AG09319 (cell line): ENCODE measurements at places on chromosomes 16 and 17.

- DNase-seq = no peak
Observed at GRCh38 chr17:55437159-55437605, 15.5 kb upstream of the MMD start.

DNA sequence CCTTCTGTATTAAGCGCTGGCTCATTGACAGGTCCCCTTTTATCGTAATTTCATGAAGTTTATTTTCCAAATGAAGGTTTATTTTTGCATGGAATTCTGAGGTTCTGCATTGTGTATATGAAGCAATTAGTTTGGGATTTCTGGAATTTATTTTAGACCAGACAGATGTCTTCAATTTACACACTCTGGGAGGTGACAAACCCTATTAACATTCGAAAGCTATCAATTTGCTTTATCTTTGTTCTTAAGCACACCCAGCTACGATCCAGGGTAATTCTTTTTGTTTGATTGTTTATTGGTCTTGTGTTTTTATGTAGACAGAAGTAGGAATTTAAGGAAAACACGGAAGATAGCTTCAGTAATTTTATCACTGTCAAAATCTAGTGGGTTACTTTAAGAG, 264.6 kb downstream of the HS3ST3A1 start:
- no peak for DNase-seq

DNA sequence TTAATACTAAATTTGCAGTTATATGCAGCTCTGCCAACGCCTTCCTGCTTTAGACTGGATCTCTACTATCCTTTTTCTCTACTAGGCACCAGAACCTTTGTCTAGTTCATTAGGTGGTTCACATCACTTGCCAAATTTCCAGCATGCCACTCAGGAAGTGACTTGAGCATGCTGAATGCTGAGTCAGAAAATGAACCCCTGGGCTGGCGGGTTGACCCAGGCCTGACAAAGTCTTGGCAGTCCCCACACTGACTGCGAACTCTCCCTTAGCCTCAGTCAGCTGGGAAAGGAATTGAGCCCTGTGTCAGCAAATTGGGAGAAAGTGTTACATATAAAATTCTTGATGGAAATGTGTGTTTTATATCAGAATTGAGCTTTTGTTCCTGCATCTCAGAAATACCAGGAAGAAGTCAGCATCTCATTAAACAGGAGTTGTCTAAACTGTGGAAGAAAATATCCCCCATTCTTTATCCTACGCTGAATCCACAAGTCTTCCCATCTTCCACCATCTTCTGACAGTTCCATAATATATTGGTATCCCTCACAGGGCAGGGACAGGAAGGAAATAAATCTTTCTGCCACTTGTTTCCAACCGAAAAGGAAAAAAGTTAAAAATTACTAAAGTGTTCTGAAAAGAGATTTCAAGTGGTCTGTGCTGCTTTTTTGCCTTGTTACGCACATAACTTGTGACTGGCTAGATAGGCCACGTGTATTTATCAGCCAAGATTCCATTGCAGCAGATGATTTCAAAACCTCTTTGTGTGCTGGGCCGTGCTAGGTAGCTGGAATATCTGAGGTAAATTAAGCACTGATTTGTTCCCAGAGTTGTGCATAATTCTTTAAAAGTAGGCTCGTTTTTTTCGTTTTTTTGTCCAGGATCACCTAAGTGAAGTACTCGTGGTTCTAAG, 16.7 kb upstream of the SLC12A3 start:
- DNase-seq = no peak

DNA sequence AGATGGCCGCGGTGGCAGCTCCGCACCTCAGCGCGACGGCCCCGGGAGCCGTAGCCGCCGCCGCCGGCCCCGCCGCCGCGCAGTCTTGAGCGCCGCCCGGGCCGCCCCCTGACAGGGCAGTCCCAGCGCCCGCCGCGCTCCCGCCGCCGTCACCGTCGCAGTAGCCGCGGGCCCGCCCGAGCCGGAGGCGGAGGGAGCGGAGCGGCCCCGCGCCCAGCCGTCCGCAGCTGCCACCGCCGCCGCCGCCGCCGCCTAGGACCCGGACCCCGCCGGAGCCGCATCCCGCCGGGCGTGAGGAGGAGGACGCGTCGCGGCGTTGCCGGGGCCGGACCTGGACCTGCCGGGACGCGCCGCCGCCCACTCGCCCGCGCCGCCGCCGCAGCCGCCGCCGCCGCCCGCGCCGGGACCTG, 218 bp downstream of the TNRC6C start:
- no peak for DNase-seq

GRCh38 chr16:25210758-25211157, 6.0 kb upstream of the AQP8 start:
- DNase-seq = no peak

- no peak for DNase-seq
Observed at GRCh38 chr17:42457107-42457792, 1.4 kb upstream of the ATP6V0A1 start.

DNA sequence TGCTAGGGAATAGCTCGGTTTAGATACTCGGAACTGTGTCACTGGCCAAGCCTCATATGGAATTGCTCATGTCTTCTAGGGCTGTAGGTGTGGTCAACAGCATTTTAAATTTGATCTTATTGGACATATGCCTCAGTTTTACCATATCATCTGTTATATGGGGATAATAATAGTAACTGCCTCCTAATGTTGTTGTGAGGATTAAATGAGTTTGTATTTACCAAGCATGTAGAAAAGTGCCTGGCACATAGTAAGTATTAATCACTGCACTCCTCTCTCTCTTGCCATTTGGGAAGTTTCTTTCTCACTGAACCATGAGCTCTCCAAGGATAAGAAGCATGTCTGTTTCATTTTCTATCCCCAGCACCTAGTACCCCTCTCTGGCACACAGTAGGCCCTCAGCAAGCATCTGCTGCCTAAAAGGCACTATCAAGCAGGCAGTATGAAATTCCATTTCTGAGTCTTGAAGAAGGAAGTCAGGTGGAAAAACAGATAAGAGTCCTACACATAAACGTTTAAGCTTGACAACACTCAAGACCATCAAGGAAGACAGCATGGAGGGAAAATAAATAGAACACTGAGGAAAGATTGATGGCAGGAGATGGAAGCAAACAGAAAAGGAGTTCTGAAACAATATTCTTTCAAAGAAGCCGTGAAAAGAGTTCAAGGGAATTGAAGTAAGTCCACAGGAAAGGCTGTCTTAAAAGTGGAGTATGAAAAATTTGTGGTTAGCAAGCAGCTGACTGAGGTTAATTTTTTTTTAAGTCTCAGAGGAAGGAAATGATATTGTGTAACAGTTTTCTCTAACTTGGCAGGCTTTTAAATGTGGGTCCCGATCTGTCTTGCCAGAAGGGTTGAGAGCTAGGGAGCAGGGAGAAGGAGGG, 2.2 kb upstream of the ATP6V0A1 start:
- DNase-seq = peak; percentile 40
